ENCODE measurements at places on chromosomes 3 and 15. TPM values are rescaled to one million over a fixed set of nuclear protein-coding genes. Genes with fewer than 3 reads are reported as not detected.

DNA sequence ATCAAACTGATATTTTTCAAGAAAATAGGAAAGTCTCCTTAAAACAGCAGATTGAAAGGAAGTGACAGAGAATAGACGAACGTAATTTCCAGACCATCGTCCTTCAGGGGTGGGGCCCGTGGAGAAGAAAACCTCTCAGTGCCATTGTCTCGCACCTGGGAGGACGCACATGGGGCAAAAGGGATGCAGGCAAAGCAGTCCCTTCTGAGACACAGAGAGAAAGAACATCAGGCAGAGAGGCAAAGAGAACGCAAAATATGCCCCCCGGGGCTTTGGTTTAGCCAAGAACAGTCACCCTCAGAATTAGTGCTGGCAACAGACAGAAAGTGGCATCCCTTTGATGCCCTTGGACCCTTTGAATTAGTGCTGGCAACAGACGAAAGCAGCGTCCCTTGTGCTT, 37.0 kb downstream of the MUC20 start:
- no peak for DNase-seq

DNA sequence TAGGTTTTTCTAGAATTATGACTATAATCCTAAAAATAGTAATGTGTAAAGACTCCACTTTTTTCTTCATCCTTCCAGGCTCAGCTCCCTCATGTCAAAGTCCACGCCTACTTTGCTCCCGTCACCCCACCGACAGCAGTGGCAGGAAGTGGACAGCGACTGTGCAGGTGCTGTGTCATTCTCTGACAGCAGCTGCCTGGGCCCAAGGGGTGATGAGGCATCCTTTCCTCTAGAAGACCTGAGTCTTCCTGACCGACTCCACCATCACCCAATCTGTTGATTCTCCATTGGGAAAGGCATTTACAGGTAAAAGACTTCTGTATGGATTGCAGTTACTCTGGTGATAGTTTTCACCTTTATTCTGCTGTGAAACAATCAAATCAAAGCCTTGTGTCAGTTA, 54.8 kb downstream of the UBP1 start:
- no peak for DNase-seq

- no peak for DNase-seq
These were observed 17.7 kb downstream of the POC1A start for GRCh38 chr3:52136513-52136912.

- DNase-seq = no peak
These were observed 17.0 kb downstream of the RPSA start for GRCh38 chr3:39423436-39423970.

MORC1 gene
- total RNA-seq = not detected

DNA sequence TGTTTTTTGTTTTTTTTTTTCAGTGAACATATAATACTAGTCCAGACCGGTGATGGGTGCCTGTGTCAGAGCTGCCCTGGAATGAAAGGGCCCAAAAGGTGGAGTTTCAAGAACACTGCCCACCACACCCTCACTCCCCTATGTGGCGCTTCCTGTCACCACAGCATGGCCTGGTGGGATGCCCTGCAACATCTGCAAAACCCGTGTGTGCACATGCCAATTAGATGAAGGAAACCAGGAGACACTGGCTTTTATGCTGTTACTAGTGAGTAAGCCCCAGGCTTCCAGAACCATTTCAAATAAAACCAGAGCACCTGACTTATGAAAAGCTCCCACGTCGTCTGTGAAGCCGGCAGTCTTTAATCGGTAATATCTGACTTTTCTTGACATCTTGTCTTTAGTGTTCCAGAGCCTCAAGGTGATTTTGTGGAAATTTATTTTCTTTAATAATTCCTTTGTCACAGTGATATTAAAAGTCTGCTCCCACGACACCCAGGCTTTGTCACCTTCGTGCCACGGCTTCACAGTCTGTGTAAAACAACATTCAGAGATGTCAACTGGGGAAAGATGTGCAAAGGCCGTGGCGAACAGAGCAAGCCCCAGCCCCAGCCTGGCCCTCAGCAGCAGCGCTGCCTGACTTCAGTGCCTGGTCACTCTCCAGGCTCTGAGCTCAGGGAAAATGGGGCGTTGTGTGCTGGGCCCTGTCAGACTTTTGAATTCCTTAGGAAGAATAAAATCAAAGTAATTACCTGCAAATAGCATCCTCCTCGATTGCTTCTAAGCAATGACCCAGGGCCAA, 6.4 kb downstream of the CFAP92 start:
- no peak for DNase-seq

DNA sequence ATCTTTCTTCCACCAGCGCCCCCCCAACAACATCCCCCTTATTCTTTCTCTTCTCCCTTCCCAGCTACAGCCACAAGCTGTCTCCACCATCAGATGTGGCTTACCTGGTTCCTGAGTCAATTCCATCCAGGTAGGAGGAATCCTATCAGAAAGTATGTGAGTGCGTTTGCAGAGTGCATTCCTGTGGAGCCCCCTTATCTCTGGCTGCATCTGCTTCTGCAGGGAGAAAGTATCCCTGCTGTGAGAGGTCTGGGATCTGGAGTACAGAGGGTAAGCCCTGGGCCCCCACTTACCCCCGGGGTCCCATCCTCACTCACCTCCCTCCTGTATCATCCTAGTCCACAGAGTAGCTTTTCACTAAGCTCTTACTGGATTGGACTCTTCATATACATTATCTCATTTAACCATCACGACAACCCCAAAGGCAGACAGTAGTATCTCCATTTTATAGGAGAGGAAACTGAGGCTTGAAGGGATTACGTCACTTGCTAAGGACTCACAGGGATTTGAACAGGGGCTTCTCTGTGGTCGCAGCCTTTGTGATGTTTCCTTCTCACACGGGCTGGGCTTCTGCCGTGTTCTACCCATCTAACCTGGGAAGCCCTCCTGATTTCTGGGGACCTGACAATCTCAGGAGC, 22.2 kb upstream of the MAGEF1 start:
- DNase-seq = no peak

DNA sequence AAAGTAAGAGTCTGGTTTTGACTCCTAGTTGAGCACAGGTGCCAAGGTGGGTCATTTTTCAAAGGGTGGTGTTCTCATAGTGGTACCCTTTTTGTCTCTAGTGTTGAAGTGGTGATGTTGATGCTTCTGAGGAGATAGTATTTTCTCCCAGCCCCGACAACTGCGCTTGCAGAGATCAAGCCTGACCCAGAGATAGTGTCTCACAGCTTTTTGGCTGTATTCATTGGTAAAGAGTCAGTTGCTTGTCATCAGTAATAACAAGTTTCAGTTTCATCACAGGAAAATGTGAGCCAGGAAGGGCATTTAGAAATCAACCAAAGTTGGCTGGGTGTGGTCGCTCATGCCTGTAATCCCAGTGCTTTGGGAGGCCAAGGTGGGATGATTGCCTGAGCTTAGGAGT, 139.3 kb downstream of the NFKBIZ start:
- no peak for DNase-seq

CPNE9 gene
- total RNA-seq = not detected

- DNase-seq = no peak
These were observed 14.7 kb upstream of the CSTA start for GRCh38 chr3:122310361-122310760.

NECTIN3 gene
- total RNA-seq = 72.7 TPM

DNA sequence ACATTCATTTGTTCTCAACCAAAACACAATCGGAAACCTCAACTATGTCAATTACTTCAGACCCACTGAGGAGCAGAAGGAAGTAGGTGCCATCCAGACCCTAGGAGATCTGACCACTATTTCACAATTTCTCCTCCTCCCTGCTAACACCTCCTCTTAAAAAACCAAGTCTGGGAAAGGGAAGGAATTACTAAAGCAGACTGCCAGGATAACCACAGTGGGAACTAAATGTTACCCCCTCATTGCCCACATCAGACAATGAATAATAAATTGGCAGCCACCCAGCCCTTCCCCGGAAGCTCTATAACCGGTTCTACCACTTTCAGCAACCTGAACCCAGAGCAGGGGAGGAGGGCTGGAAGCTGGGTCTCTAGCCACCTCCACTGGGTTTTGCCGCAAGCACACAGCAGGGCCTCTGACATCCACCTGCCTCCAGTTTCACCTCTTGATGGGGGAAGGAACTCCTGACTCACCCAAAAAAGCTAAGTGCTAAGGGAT, 17.6 kb downstream of the C15orf62 start:
- DNase-seq = peak; percentile 56

PRR23E gene
- total RNA-seq = not detected

- DNase-seq = peak; percentile 47
These were observed 145.7 kb downstream of the TLE3 start for GRCh38 chr15:69951898-69952555.

IQCB1 gene
- total RNA-seq = 28.6 TPM

GRCh38 chr15:96969732-96970710, 639.5 kb downstream of the NR2F2 start:
- DNase-seq = no peak

- no peak for DNase-seq
These were observed 34.1 kb upstream of the HACD2 start for GRCh38 chr3:123618768-123619484.

ADAMTS9 gene
- total RNA-seq = 4.0 TPM

DNA sequence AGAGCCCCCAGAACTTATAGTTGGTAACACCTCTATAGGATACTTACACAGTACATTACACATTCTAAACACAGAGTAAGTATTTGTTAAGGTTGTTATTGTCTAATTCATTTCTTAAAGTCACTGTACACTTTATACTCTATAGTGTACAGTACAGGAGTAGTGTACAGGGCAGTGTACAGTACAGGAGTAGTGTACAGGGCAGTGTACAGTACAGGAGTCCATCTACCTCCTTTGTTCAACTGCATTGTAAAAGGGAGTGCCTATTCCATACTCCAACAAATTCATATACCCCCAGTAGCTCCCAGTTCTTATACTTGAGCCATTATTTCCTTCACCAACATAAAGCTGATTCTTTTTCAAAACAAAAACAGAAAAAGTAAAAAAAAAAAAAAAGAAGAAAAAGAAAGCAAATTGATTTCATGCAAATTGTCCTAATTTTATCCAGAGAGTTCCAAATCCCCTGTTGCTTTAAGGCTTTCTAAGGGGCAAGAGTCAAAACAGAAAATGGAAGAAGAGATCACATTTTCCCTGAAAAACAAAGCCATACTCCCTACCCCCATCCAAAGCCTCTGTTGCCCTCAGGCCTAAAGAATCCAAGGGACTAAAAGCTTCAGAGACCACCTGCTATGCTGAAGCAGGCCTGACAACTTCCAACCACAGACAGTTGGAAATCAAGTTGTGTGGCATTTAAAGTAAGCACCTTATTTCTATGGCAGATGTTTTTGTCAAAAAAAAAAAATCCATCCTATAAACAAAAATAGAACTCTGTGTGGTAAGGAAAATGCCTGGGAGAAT, 125.6 kb downstream of the PLCH1 start:
- DNase-seq = peak; percentile 61

- DNase-seq = no peak
These were observed 12.6 kb downstream of the GHRL start for GRCh38 chr3:10280177-10280529.

- DNase-seq = no peak
These were observed 103.6 kb downstream of the CACNA2D3 start for GRCh38 chr3:54225841-54226528.

SLC38A3 gene
- not detected for total RNA-seq

DNA sequence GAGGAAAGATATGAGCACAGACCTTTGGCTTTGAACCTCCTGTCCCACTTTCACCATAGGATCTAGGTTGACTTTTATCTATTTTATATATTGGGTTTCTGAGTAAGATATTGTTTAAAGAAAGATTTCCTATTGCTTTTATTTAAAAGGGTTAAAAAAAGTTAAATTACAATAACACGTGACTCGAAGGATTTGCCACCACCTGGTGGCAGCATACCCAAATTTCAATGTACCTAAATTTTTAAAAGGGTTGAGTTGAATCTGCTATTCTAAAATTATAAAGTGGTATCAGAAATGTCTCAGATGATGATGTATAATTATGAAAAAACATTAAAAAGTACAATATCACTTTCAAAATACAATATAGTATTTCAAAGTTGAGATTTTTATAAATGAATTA, 368.4 kb downstream of the MECOM start:
- no peak for DNase-seq

- no peak for DNase-seq
These were observed 77.9 kb upstream of the C2CD4B start for GRCh38 chr15:62242999-62243398.

GRCh38 chr3:196804773-196805172, 62.9 kb upstream of the SENP5 start:
- no peak for DNase-seq

DNA sequence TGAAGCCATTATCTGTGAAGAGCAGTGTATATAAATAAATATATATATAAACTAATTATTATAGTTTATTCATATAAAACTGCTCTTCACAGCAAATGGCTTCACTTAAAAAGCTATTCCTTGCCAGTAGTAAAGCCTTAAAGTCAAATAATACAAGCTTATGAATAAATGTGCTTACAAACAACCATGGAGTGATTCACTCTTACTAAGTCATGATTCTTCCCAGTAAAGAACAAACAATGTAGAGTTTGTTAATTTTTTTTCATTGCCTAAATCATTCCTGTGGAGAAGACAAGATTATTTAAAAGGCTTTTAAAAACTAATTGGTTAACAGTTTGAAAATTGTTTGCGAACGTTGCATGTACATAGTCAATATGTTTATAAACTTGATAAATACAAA, 140.7 kb downstream of the PLCH1 start:
- DNase-seq = no peak

EFCC1 gene
- 2.8 TPM for total RNA-seq

GRCh38 chr3:34263101-34263621, 464.7 kb downstream of the PDCD6IP start:
- no peak for DNase-seq

LMAN1L gene
- not detected for total RNA-seq

HRH1 gene
- total RNA-seq = 15.9 TPM

COLQ gene
- not detected for total RNA-seq

DNA sequence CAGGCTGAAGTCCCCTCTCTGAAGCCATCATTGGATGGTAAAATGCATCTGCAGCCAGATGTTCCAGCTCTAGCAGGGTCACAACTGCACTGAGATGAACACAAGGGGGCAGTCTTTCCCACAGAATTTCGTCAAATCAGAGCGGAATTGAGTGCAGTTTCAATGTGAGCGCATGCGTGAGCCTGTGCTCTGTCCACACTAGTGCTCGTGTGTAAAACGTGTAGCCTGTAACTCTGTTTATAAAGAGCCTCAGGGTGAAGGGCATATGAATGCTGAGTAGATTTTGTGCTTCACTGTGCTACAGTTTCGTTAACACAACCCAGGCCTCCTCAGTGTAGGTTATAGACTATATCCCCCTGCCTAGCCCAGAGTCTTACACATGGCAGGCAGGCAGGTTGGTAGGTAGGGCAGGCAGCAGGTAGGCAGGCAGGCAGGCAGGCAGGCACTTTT, 92.7 kb upstream of the GOLGA6L4 start:
- peak; percentile 55 for DNase-seq

- peak; percentile 63 for DNase-seq
These were observed 78.5 kb upstream of the RBMS3 start for GRCh38 chr3:29202378-29202777.
